ENCODE measurements at places on chromosomes 7 and 10.

DNA sequence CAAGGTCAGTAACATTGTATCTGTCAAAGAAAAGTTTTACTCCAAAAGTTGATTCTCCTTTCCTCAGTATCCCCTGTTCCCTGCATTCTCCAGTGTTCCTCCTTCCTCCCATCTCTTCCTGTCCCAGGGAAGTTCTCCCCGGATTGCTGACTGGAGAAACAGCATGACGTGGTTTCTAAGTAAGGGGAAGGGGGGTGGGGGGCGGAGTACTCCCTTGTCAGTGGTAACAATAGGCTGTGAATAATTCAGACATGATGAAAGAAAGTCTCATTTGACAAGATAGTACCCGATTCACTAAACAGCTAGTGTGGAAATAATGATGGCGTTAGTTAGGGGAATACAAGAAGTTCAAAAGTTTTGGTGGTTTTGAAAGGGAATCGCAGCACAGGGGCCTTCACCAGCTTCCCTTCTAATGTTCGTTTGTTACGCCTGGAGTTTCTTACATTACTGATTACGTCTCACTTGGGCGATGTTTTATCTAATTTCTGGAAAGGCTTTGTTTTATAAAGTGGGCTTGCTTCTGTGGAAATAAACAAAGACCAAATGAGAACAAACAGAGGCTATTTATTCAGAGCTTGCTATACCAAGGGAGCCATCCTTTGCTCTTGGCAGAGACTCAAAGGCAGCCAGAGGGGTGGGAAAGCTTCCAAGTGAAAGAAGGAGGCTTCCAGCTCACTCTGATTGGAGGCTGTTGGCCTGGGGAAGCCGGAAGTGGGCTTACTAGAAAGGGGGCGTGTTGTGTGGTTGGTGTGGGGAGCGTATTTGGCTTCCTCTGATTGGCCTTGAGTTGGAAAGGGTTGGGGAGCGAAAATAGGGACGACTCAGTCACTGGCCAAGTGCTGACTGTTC, 453.7 kb downstream of the SDK1 start:
- DNase-seq, result no peak

DNA sequence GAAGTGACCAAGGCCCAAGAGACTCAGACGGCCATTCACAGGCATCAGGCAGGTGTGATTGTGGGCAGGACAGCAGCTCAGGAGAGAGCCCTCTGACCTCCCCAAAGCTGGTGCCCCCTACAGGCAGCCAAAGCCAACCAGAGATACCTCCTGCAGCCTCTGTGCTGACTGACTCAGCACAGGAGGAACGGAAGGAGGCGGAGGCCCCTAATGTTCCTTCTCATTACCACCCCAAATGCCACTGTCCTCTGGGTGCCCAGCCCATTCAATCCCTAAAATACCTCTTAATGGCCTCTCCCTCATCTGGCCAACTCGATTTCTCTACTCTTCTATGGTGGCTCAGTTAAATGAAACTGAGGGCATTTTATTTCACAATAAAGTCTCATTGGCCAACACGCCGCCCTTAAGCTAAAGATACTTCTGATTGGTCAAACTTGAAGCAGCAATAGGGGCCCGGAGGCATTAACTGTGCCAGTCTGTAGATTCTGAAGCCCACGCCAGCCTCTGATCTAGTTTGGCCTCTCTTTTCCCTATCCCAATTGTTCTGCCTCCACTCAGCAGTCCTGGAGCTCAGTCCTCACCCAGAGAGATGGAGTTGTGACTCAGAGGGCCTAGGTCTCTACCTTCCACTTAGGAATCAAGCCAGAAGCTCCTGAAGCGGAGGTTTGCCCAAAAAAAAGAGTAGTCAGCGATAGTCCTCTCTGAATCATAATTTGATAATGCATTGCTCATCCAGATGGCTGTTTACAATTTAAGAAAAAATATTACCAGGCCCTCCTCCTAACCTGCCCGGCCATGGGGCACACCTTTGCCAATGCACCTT, 1.2 kb downstream of the CYREN start:
- peak; percentile 67 for DNase-seq

DNA sequence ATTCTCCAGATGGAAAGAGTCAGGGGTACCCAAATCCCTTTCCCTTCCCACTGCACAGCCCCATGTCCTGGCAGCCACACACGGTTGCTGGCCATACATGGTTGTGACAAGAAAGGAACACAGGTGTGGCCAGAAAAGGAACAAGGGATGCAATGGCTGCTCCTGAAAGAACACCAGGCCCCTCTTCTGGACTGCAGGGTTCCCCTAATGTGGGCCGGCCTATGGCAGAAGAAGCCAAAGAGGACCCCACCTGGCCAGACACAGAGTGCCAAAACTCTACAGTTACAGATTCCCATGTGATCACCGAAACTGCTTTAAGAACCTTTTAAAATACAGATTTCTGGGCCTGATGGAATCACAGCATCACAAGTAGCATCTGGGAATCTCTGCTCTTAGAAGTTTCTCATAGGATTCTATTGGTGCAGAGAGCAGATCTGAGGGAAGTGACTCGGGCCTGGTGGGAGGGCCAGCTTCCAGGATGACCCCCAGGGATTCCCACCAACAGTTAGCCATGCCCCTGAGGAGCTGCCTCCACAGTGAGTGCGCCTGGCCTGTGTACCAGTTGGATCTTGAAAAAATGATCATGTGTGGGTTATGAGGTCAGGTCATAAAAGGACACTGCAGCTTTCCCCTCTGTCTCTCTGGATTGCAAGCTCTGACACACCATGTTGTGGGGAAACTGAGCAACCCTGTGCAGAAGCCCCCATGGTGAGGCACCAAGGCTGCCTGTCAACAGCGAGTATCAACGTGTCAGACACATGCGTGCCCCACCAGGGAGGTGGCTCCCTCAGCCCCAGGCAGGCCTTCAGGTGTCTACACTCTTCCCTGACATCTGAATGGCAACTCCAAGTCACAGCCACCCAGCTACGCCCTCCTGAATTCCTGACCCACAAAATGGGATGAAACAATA, 89.6 kb upstream of the LANCL2 start:
- no peak for DNase-seq

DNA sequence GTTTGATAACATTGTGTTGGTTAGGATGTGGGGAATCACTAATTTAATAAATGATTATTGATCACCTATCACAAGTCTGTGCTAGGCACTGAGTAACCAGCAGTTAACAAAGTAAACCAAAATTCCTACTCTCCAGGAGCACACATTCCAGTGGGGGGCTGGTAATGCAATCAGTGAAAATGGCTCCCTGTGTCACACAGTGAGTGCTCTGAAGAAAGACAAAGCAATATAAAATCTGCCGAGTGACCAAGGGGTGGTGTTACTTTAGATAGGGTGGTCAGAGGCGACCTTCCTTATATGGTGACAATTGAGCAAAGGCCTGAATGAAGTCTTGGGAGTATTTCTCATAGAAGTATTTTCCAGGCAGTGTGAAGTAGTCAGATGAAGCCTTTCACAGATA, 13.6 kb upstream of the SMC3 start:
- DNase-seq, result no peak

DNA sequence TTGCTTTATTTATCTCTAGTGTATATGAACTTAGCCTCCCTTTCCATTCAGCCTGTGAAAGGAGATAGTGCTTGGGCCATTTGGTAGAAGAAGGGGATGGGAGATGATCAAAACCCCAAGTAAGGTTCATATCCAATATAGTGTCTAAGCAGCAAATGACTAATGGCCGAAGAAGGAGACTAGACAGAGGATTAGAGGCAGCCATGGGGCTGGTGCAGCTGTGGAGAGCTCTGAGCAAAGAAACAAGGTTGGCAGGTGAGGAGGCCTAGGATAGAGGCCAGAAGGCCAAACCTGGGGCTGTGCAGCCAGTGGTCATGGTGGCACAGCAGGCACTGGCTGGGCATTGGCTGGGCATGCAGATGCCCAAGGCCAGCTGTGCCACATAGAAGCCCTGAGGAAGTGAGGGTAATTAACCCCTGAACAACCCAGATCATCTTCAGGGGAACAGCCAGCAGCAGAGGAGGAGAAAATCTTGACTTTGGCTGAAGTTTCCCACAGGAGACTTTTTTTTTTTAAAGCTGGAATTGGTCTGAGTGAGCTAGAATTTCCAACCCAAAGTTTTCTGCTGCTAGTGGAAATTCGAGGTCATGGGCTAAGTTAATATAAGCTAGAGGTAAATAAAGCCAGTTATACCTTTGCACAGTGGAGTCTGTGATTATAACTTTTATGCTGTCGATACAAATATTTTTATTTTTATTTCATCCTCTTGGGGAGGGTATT, 10.3 kb upstream of the CPA1 start:
- no peak for DNase-seq

DNA sequence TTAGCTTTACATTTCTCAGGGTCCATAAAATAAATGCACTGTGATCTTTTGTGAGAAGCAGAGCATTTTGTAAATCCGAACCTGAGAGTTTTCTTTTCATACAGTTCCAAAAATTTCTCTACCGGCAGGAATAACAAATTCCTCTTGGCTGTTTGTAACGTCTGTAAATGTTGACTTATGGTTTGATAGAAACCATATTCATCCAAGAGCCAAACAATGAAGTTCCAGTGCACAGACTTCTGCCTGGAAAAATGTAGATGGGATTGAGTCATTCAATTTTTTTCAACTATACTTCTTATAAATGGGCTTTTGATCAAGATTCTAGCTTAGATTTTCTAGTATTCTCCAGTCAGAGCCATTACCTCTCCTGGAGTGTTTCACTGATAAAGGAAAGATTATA, 530.6 kb downstream of the TFEC start:
- no peak for DNase-seq

DNA sequence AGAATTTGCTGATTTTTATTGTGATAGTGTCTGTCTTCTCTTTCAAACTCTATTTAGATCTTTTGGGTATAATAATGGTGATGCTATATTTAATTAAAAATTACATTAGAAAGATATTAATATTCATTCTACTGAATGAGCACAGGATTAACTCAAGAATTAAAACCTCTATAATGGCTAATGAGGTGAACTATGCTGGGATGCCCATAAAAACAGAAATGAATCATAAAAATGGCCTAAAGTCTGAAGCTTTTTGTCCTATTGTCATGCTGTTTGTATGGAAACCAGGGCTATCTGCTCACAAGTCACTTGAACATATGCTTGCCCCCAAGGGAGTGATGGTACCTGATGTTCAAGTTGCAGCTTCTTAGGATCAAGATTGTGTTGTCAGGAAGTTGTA, 76.2 kb upstream of the ICA1 start:
- DNase-seq, result no peak

GRCh38 chr10:124611738-124612137, 132.4 kb downstream of the FAM53B start:
- DNase-seq, result peak; percentile 76

- DNase-seq, result no peak
Measured at GRCh38 chr10:72062382-72062781, 26.0 kb downstream of the SPOCK2 start.

DNA sequence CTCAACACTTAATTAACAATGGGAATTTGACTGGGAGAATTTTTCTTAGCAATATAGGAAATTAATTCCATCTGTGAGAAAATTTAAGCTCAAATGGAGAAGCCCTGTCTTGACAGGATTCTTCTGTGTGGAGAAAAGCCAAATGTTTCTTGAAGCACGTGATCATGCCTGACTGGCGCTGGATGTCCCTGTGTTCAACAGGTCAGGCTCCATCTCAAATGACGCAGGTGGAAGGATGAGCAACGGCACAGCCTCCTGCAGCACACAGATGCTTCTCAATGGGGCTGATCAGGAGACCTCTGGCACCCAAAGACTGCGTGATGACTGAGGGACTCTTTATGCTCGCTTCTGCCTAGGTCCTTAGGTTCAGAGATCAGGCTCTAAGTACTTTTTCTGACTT, 143.8 kb downstream of the RSU1 start:
- DNase-seq, result no peak
